Muscle of leg (tissue), 16 donors: ENCODE measurements at places on chromosomes 3 and 15. TPM values are rescaled to one million over a fixed set of nuclear protein-coding genes. Genes with fewer than 3 reads are reported as not detected.

Gene RTP1
- total RNA-seq = 0.04 TPM

DNA sequence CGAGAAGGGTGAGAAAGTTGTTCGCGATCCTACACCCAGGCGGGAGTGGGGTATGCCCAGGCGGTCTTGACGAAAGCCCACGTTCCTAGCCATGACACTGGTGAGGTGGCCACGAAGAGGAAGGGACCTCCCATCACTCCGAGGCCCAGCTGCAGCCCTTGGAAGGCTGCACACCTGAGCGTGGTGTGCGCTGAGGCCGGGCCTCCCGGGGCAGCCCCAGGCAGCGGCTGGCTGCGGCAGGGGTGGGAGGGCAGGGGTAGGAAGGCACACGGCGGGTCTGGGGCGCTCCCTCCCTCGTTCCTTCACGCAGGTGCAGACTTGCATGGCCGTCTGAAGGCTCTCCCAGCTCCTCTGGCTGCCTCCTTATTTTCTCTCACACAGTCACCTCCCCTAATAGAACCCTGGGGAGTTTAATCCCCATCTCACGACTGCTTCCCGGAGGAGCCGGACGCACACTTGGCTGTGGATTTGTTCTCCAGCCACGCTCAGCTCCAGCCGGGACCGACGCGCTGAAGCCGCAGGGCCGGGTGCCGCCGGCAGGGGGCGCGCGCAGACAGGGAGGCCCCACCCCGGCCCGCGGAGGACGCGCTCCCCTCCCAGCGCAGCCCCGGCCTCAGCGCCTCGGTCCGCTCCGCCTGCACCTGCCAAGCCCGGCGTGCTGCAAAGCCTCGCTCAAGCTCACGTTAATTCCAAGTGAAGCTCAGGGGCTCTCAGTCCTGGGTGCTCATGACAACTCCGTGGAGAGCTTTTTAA, 37.8 kb upstream of the MUC4 start:
- peak; percentile 2 for DNase-seq
- no peaks in the 10 kb centered on the region for H3K36me3 ChIP-seq

- H3K4me1 ChIP-seq = peaks cover 3% of the 10 kb centered on the region
- no peaks in the 10 kb centered on the region for H3K36me3 ChIP-seq
- no peak for DNase-seq
- H3K27me3 ChIP-seq = no peaks in the 10 kb centered on the region
Observed at GRCh38 chr3:151014501-151015018, 42.0 kb upstream of the CLRN1 start.

Gene DOCK3
- 0.18 TPM for total RNA-seq

- H3K4me1 ChIP-seq = peaks cover 3% of the 10 kb centered on the region
- no peaks in the 10 kb centered on the region for H3K27me3 ChIP-seq
- H3K4me3 ChIP-seq = no peak overlapping the region
- DNase-seq = no peak
Observed at GRCh38 chr3:142117056-142117851, 32.1 kb downstream of the TFDP2 start.

DNA sequence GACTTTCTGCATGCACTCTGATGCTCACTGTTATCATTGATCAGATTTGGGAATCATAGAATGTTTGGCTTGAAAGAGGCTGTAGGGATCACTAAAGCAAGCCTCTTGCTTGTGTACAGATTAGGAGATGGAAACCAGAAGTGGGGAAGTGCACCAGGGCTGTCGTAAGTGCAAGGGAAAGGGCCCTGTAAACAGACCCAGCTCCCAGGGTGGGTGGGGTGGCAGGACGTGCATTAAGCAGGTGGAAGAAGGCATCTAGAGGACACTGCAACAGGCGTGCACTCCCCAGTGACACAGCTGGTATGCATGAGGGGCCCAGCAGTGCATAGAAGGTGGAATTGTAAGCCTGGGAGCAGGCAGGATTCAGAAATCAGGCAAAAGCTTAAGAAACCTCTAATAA, 58.0 kb upstream of the SLC7A14 start:
- no peak for DNase-seq
- H3K36me3 ChIP-seq = no peaks in the 10 kb centered on the region
- H3K4me3 ChIP-seq = no peak overlapping the region
- no peak overlapping the region for H3K27ac ChIP-seq

Gene SLC25A20
- total RNA-seq = 18.2 TPM

DNA sequence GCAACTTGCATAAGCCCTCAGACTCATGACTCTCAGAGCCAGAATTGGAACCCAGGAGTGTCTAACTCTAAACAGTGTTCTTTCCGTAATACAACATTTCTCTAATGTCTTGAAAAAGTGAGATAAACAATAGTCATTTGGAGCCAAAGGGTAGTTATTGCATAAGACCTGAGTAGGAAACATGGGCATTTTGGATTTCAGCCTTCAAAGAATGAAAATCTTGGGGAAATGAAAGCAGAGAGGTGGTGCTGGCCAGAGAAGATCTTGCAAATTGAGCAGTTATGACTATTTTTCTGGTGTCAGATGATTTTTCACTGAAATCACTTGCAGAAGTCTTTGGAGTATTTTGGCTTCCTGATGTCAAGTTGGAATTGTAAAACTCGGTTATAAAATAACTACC, 379.4 kb downstream of the DIPK2A start:
- no peaks in the 10 kb centered on the region for H3K36me3 ChIP-seq
- DNase-seq = peak; percentile 22
- no peaks in the 10 kb centered on the region for H3K27me3 ChIP-seq
- H3K4me1 ChIP-seq = no peaks in the 10 kb centered on the region

GRCh38 chr3:34676436-34676835, 878.0 kb downstream of the PDCD6IP start:
- no peaks in the 10 kb centered on the region for H3K36me3 ChIP-seq
- no peaks in the 10 kb centered on the region for H3K4me1 ChIP-seq
- DNase-seq = no peak
- no peak overlapping the region for H3K27ac ChIP-seq

- H3K4me1 ChIP-seq = no peaks in the 10 kb centered on the region
- no peak overlapping the region for H3K4me3 ChIP-seq
- no peaks in the 10 kb centered on the region for H3K36me3 ChIP-seq
- no peaks in the 10 kb centered on the region for H3K27me3 ChIP-seq
Observed at GRCh38 chr3:74273555-74274402, 340.7 kb downstream of the CNTN3 start.

GRCh38 chr3:52431459-52432223, 13.3 kb downstream of the SEMA3G start:
- no peak for DNase-seq
- no peak overlapping the region for H3K27ac ChIP-seq
- peaks cover 63% of the 10 kb centered on the region for H3K4me1 ChIP-seq
- H3K36me3 ChIP-seq = no peaks in the 10 kb centered on the region

GRCh38 chr3:151203051-151203420, at the start of gene GPR171:
Gene GPR171, minus strand, starts transcription at chr3:151203216. Its CDS starts 3,830 bp downstream, at chr3:151199386.
- H3K36me3 ChIP-seq = no peaks in the 10 kb centered on the region
- DNase-seq = no peak
- H3K4me3 ChIP-seq = no peak within 1 kb of the TSS
- no peaks in the 10 kb centered on the region for H3K27me3 ChIP-seq

DNA sequence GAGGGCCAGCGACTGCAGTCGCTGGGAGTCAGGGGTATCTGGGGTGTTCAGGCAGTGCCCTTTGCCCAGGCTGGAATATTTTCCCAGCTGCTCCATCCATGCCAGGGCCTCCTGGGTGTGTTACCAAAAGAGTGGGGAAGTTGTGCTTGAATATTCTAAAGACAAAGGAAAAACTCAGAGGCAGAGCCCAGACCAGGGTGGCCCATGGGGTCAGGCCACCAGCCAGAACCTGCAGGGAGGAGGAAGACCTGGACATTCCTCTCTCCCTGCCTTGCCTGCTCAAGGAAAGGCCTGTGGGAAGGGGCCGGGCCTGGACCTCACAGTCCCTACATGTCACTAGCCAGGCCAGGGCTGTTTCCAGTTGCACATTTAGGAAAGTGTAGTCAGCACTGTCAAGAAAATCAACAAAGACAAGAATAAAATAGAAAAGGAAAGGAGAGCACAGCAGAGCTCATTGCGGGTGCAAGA, 16.0 kb upstream of the KLF15 start:
- DNase-seq = no peak
- no peaks in the 10 kb centered on the region for H3K27me3 ChIP-seq
- no peak overlapping the region for H3K4me3 ChIP-seq
- H3K4me1 ChIP-seq = no peaks in the 10 kb centered on the region
- H3K36me3 ChIP-seq = no peaks in the 10 kb centered on the region
- no peak overlapping the region for H3K27ac ChIP-seq

DNA sequence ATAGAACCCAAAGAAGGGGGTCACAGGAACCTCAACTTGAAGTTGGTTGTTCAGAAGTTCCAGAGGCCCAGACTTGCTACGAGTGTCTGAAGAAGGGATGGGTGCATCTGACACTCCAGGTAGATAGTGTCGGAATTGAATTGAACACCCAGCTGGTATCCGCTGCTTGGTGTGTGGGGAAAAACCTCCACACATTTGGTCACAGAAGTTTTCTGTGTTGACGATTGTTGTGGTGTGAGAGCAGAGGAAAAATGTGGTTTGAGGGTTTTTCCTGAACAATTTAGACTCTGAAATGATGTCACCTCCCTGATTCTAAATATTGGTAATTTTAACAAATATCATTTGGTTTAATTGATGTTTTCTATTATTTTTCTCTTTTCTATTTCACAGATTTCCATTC, 218.8 kb upstream of the CTNNB1 start:
- no peak for DNase-seq
- no peaks in the 10 kb centered on the region for H3K27me3 ChIP-seq
- no peaks in the 10 kb centered on the region for H3K36me3 ChIP-seq
- no peak overlapping the region for H3K4me3 ChIP-seq
- H3K4me1 ChIP-seq = peaks cover 7% of the 10 kb centered on the region

GRCh38 chr3:23219117-23219516, 16.0 kb downstream of the UBE2E2 start:
- no peak overlapping the region for H3K27ac ChIP-seq
- H3K4me1 ChIP-seq = no peaks in the 10 kb centered on the region
- H3K36me3 ChIP-seq = no peaks in the 10 kb centered on the region
- no peak overlapping the region for H3K4me3 ChIP-seq

Gene GOLGA6L10
- 0.44 TPM for total RNA-seq

Gene ACKR2
- total RNA-seq = 0.53 TPM

DNA sequence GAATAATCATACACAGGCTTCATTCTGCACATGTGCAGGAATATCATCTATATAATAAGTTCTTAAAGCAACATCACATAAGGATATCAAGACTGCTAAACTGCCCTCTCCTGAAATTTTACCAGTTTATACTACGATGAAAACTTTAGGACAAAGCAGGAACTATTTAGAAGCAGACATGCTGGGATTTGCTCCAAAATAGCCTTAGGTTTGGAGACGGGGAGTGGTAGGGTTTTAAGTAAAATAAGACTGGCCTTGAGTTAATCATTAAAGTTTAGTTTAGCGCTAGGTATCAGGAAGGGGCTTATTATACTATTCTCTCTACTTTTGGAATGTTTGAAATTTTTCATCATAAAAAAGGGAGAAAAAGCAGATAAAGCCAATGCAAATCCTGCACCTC, 115.8 kb downstream of the SRGAP3 start:
- no peaks in the 10 kb centered on the region for H3K36me3 ChIP-seq
- H3K27me3 ChIP-seq = peaks cover 10% of the 10 kb centered on the region
- H3K4me1 ChIP-seq = peaks cover 36% of the 10 kb centered on the region
- H3K4me3 ChIP-seq = no peak overlapping the region
- no peak for DNase-seq

GRCh38 chr3:23404246-23404645, 201.1 kb downstream of the UBE2E2 start:
- no peak for DNase-seq
- no peak overlapping the region for H3K27ac ChIP-seq
- H3K27me3 ChIP-seq = no peaks in the 10 kb centered on the region
- no peaks in the 10 kb centered on the region for H3K36me3 ChIP-seq
- no peaks in the 10 kb centered on the region for H3K4me1 ChIP-seq

DNA sequence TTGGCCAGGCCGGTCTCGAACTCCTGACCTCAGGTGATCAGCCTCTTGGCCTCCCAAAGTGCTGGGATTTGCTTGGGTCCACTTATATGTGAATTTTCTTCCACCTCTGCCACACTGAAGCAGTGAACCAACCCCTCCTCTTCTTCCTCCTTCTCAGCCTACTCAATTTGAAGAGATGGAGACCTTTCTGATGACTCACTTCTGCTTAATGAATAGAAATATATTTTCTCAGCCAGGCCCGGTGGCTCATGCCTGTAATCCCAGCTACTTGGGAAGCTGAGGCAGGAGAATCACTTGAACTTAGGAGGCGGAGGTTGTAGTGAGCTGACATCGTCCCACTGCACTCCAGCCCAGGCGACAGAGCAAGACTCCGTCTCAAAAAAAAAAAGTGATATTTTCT, 46.8 kb upstream of the GATM start:
- H3K36me3 ChIP-seq = peaks cover 7% of the 10 kb centered on the region
- DNase-seq = no peak
- peaks cover 2% of the 10 kb centered on the region for H3K4me1 ChIP-seq
- no peak overlapping the region for H3K4me3 ChIP-seq
- H3K27ac ChIP-seq = no peak overlapping the region

DNA sequence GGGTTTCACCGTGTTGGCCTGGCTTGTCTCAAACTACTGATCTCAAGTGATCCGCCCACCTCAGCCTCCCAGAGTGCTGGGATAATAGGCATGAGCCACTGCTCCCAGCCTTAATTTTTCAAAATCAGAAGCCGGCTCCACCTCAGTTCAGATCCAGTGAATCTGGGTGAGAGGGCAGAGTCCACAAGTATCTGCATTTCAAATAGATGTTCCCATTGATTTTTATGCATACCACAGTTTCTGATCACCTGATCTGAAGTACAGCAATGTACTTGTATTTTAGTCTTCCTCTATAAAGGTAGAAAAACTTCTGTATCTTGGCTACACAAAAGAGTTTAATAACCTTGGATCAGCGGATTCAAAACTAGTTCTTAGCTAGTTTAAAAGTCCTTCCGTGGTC, 4.2 kb upstream of the EIF4A2 start:
- H3K36me3 ChIP-seq = peaks cover under 1% of the 10 kb centered on the region
- no peak overlapping the region for H3K27ac ChIP-seq
- H3K27me3 ChIP-seq = peaks cover 6% of the 10 kb centered on the region
- no peak overlapping the region for H3K4me3 ChIP-seq

Gene MUC4
- 0.18 TPM for total RNA-seq

- no peak for DNase-seq
- H3K4me3 ChIP-seq = no peak overlapping the region
- no peaks in the 10 kb centered on the region for H3K36me3 ChIP-seq
Observed at GRCh38 chr3:33652736-33653135, 65.3 kb downstream of the CLASP2 start.

Gene EMC7
- total RNA-seq = 26.2 TPM

DNA sequence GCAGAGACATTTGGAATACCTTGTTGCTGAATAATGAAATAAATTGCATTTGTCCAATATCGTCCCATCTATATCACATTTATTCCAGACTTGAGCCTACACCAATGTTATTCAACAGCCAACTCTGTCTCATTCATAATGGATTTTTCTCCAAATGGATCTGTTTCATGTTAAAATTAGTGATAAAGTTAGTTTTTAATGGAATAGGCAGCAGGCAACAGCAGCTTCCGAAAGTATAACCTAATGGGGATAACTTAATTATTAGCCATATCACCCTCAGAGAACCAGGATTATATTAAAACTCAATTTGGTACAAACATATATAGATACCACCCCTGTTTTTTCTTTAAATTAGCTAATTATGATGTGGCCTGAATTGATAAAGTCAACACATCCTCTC, 86.5 kb upstream of the ICE2 start:
- no peaks in the 10 kb centered on the region for H3K27me3 ChIP-seq
- no peak for DNase-seq

GRCh38 chr15:31157644-31158069, 56.1 kb upstream of the TRPM1 start:
- H3K4me3 ChIP-seq = no peak overlapping the region
- no peaks in the 10 kb centered on the region for H3K36me3 ChIP-seq
- H3K27me3 ChIP-seq = no peaks in the 10 kb centered on the region
- no peaks in the 10 kb centered on the region for H3K4me1 ChIP-seq

Gene MEGF11
- total RNA-seq = 0.35 TPM
